Lower lobe of right lung (tissue), 2 donors: ENCODE measurements at places on chromosomes 1 and 21. TPM values are rescaled to one million over a fixed set of nuclear protein-coding genes. Genes with fewer than 3 reads are reported as not detected.

PDC gene
- not detected for total RNA-seq

ZNF672 gene
- 39.8 TPM for total RNA-seq

FALEC gene
- total RNA-seq = not detected

CFHR3 gene
- total RNA-seq = 0.24 TPM

CA6 gene
- total RNA-seq = not detected
